RWPE2 (cell line): ENCODE measurements at places on chromosomes 3 and 15.

GRCh38 chr3:191236646-191237045 lies 37.6 kb downstream of the OSTN start:
- no peak for DNase-seq

GRCh38 chr3:69236812-69237707 lies 114.7 kb upstream of the LMOD3 start:
- DNase-seq = no peak

DNA sequence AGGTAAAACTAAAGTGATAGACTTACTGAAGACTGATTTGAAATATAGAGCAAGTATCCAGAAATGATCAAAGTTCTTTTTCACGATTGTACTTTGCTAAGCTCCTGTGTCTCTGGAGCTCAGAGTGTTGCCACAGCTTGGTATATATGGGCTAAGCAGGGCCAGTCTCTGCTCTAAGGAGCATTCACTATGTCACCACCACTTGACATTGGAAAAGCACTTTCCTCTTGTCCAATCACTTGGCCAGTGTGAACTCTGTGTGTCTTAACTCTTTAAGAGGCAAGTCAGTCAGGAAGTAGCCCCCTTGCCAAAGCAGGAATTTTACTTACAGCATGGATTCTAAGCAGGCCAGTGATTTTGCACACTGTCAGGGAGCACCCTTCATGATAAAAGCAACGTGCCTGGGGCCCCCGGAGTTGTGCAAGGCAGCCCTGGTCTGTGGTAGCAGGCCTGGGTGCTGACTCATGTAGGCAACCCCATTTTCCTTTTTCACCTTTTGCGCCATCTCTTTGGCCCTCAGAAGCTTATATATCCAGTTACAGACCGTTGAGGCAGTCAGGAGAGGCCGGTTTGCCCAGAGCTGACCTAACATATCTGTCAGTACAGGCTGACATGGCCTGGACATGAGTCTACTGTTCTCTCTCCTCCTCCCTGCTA lies 73.0 kb downstream of the HCN4 start:
- DNase-seq = no peak

- no peak for DNase-seq
These were observed 3.2 kb downstream of the GLYCTK start for GRCh38 chr3:52290596-52291507.
